ENCODE measurements at places on chromosomes 5 and 9.

DNA sequence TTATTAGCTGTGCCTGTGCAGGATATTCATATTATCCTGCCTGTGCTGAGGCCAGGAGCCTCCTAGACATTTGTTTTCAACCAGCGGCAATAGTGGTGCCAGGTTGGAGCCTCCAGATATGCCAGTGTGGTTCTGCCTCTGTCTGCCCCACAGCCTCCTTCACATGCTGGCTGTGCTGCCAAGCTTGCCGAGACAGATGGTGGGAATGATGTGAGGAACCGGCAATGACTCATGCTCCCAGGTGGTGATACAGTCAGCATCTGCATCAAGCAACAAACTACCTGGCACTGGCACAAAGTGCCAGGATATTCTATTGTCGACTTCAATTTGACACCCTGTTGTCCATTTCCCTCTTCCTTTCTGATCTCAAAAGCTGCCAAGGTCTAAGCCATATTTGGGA, 285.7 kb downstream of the CHSY3 start:
- DNase-seq = no peak

DNA sequence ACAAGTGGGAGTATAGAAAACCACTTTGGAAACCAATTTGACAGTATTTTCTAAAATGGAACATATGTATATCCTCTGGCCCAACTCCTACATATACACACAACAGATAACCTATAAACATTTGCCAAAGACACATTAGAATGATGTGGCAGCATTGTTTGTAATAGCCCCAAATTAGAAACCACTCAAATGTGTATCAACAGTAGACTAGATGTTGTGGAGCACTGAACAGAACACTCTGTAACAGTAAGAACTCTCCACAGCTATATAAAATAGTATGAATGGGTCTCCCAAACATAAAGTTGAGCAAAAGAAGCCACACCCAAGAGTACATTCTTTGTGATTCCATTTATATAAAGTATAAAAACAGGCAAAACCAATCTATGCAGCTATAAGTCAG, 6.1 kb downstream of the ZNF622 start:
- DNase-seq = no peak

DNA sequence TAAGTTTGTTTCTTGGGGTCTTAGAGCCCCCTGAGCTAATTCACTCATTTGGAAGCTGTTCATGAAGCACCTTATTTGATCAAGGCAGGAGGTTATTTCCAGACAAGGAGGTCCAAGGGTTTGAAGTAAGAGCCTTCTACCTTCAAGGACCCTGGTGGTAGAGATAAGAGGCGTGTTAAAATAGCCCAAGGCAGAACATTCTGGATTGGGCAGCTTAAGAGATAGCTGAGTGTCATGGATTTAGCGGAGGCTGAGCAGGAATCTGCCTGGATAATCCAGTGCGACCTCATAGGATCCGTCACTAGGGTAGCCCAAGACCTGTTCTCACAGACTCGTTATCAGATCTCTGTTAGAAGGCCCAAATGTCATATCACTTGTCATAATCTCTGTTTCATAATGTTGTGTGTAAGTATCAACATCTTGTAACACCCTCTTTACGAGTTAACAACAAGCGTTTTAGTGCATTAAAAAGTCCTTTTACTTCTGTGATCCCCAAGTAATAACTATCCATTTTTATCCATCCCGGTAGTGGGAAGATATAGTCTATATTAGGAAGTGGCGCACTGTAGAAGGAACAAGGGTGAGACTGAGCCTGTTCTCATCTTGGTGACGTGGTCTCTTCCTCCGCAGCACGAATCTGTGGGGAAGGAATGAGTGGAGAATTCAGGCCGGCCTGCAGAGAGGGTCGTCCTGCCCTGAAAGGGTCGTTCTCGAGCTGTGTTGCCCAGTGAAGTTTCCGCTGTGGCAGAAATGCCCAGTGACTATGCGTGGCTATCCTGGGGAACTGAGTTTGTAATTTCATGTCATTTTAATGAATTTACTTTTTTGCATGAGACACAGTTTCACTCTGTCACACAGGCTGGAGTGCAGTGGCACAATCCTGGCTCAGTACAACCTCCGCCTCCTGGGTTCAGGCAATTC, 28.8 kb downstream of the SLC25A25 start:
- no peak for DNase-seq

DNA sequence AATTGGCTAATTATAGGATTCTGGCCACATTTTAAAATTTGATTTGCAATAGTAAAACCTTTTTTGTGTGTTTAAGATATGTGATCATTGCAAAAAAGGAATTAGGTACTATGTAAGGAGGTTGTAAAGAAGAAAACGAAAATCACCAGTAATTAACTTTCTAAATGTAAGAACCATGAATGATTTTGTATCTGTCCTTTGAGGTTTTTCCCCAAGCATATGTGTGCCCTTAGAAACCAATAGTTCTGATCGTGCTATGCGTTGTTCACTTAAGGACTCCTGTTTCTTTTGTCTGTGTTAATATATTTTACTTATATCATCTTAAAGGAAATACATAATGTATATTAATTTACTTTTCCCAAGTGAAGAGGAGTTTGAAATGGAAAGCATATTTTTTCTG, 410.2 kb downstream of the PSAT1 start:
- DNase-seq = no peak

- DNase-seq = no peak
Measured at GRCh38 chr5:96377167-96377566, 55.9 kb downstream of the PCSK1 start.

DNA sequence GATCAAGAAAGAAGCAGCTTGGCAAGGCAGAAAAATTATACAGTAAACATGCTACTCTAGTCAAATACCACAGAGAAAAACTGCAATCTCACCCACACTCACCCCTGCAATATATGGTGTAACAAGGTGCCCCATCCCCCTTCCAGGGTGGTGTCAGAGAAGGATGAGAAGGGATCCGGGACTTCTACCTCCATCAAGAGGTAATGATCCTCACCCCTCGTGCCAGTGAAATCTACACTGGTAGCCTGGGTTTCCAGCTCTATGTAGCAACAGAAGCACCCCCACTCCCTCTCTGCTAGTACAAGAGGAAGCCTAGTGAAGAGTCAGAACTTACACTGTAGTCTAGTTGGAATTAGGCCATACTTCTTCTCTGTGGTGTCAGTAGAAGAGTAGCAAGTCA, 18.9 kb downstream of the SLCO4C1 start:
- no peak for DNase-seq

GRCh38 chr9:16449076-16449730, 421.3 kb downstream of the BNC2 start:
- no peak for DNase-seq
